ENCODE measurements at places on chromosomes 3 and 15. TPM values are rescaled to one million over a fixed set of nuclear protein-coding genes. Genes with fewer than 3 reads are reported as not detected.
A peak's percentile ranks its signal among the peaks of the same experiment; 100 is the strongest.

DNA sequence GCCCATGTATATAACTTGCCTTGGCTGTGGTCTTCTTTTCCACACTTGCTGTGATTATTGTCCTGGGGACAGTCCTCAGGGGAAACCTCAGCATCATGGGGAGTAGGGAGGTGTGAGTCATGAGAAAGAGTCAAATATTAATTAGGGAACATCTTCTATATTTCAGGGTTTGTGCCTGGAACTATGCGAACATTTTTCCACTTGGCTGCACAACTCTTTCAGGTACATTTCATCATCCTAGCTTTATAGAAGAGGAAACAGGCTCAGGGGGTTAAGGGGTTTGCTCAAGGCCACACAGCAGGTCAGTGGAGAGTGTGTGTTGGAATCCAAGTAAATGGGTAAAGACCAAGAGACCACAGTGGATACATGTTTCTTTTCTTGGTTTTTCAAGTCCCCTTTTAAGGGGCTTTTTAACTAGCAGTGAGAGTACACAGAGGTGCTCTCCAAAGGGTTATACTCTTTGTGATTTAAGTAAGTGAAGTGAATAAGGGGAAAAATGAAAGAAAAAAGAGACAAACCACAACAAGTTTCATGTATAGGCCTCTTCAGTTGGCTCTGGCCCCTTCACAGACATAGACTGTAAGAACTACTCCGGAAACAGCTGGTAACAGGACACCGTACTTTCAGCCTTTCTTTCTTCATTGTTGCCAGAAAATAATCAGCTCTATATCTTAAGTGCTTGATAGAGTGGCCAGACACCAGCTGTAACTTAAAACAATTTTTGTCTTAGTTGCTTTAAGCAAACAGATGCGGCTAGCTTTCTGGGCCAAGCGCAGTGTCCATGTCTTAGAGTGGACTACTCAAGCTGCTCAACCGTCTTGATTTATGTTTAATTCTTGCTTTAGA is 64.6 kb downstream of the EEFSEC start:
- DNase-seq = no peak

ANKUB1 gene
- not detected for total RNA-seq

HYKK gene
- total RNA-seq = 8.0 TPM

- DNase-seq = no peak
Observed at GRCh38 chr15:60518511-60518910, 39.6 kb upstream of the ICE2 start.

UROC1 gene
- total RNA-seq = not detected

CD96 gene
- total RNA-seq = 4.8 TPM

DNA sequence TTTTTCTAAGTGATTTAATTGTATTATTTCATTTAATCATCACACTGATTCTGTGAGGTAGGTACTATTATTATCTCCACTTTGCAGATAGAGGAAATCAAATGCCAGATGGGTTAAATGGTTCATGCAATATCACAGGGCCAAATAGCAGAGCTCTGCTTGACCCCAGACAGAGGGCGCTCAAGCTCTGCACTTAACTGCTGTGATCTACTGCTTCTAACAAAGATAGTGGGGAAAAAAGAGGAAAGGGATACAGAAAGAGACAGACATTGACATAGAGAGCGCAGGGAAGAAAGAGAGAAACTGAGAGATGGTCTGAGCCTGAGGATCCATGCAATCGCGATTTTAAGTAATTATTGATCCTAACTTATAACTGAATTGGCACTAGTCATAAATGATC is 279.1 kb upstream of the THRB start:
- peak; percentile 79 for DNase-seq

TGFBR2 gene
- total RNA-seq = 279 TPM

GRCh38 chr15:74453925-74454763 is 6.8 kb downstream of the UBL7 start:
- no peak for DNase-seq

DNA sequence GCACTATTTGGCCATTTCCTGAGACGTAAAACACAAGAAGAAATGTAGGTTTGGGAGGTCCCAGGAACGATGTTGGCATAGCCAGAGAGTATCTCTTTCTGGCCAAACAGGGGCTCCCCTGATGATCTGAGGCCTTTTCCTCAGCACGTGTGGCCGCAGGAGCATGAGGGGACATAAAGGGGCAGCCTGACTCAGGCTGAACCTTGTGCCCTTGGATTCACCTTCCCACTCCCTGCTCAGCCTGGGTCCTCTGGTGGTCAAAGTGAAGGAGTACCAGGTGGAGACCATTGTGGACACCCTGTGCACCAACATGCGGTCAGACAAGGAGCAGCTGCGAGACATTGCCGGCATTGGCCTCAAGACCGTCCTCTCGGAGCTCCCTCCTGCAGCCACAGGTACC is 10.6 kb downstream of the CAND2 start:
- peak; percentile 41 for DNase-seq

- DNase-seq = no peak
Observed at GRCh38 chr3:141804778-141805639, 41.8 kb downstream of the GRK7 start.

GOLGA6L7 gene
- total RNA-seq = not detected

DNA sequence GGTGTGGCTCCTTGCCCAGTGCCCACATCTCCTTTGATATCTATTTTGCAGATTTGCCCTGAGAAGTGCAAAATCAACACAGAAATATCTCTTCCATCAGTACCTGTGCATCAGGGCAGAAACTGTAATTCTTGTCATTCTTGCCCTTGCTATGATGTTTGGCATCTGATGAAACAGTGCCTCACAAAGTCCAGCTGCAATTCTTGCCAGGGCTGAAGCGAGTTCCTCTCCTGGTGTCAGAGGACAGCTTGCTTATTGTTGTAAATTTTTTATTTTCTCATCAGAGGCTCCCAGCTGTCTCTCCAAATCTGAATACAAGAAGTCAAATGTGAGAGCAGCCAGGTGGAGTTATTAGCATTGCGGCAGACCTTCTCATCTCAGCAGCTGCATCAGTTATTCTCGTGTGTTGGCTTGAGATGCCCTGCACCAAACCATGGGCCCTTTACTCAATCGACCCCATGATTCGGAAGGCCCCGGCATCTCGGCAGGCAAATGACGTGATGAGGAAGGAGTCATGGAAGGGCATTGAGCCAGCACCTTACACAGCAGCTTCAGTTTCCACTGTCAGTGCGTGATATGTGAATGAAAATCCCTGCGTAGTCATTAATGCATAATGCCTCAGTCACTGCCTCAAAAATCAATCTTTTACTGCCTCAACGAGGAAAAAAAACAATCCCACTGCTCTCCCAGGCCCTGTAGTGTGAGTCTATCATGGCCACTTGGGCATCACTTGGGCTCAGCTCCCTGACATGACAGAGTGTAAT is 93.4 kb downstream of the CCNL1 start:
- DNase-seq = no peak

DNA sequence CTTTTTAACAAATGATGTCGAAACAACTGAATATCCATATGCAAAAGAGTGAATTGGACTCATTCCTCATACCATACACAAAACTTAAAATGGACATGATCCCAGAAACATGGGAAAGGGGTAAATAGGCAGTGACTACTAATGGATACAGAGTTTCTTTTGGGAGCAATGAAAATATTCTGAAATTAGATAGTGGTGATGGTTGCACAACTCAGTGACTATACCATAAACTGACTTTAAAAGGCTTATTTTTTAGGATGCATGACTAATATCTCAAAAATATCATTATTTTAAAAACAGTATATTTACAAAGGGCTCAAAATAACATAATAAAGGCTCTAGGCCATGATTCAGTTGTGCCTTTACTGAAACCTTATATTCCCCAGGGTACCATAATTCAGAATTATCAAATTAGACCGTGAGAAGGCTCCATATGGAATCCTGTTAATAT is 16.3 kb upstream of the ATP13A3 start:
- DNase-seq = no peak

- DNase-seq = no peak
Observed at GRCh38 chr3:126451511-126451910, 24.2 kb downstream of the ZXDC start.

- DNase-seq = no peak
Observed at GRCh38 chr3:149382101-149382467, 4.6 kb upstream of the TM4SF1 start.

DNA sequence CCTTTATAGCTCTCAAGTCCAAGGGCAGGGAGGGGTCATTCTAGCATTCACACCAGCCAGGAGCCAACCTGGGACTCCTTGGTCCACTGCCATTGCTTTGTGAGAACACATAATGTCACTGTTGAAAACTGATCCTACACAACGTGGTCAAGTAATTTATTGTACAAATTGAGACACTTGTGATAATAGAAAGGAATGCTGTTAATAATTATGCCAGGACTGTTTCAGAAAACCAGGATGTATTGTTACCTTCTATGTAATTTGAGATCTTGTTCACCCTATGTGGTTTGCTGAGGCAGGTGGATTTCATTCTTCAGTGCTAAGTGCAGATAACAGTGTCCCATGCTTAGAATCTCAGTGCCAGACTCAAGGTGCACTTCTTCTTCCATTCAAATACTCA is 33.3 kb downstream of the TMCO5A start:
- no peak for DNase-seq

GRCh38 chr15:84871428-84871985 is 13.0 kb upstream of the SLC28A1 start:
- DNase-seq = no peak

- DNase-seq = no peak
Observed at GRCh38 chr3:65837604-65838003, 201.1 kb downstream of the MAGI1 start.

Measured in aorta (tissue), 5 donors.